ENCODE measurements at places on chromosomes 2 and 18.

GRCh38 chr2:98311771-98312545 is 34.3 kb upstream of the CNGA3 start:
- DNase-seq: no peak

- no peak for DNase-seq
Observed at GRCh38 chr2:239776436-239777005, 248.6 kb downstream of the NDUFA10 start.

GRCh38 chr2:204452464-204453023 is 92.7 kb upstream of the PARD3B start:
- no peak for DNase-seq

DNA sequence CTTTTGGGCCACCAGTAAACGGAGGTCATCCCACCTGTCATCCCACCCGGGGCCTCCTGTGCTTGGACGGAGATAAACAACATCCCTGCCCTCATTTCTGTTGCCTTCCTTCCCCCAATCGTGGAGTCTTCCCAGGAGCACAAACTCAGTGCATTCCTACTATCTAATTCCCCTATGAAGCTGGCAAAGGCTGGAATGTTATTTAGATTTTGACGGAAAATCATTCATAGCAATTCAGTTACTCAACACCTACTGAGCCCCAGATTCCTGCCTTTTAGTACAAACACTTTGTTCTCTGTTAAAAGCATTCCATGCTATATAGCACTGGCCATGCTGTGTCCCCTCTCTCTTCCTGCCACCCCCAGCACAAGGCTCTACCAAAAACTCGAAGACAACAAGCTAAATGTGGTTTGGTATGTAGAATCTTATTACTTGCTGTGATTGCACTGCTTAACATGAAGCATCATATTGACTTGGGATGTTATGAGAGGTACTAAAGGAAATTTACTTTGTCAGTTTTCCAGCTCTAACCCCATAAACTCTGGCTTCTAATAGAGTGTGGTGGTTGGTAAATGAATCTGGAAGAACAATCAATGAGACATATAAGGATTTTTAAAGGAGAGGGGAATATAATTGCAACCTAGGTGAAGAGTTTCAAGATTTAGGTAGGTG is 32.3 kb upstream of the IMPA2 start:
- DNase-seq: no peak

- no peak for DNase-seq
Observed at GRCh38 chr18:2188258-2188657, 383.0 kb downstream of the METTL4 start.

DNA sequence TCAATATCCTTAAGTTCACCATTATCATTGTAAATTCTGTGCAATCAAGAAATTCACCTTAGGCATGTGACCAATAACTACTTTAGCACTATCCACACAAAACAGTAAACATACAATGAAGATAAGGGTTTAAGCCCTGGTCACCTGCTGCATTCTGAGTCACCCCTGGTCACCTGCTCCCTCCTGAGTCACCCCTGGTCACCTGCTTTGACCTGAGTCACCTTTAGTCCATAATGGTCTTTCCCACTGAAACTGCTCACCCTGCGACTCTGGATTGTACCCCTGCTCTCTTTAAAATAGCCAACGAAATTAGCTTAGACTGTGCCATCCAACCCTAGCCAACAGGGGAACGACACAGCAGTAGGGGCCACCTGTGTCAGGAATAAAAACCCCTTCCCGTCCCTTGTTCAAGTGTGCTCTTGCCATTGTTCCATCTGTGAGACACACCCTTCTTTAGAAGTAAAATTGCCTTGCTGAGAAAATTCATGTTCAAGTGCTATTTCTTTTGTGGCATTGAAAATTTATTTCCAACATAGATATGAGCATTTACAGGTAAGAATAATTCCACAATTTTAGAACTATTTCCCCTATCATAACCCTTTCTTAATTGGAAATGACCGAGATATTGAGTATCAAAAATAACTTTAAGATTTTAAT is 902.8 kb downstream of the DSC3 start:
- DNase-seq: no peak

- no peak for DNase-seq
Observed at GRCh38 chr2:86295066-86295465, 42.4 kb downstream of the REEP1 start.

- no peak for DNase-seq
Observed at GRCh38 chr2:177383935-177384334, 8.6 kb upstream of the AGPS start.

DNA sequence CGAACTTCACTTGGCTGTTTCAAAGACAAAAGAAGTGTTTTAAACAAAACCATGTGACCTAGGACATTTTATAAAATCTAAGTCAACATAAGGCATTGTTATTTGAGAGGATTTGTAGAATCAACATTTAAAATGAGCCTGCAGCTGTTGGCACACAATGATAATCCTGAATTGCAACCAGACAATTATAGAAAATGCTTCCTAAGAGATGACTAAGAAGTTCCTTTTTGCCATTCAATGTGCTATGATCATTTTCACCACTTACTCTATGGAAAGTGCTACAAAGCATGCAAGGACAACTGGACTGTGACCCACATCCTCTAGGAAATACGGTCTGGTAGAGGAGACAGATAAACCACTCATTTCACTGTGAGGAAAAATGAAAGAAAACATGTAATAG is 246.4 kb downstream of the CDH20 start:
- DNase-seq: no peak

DNA sequence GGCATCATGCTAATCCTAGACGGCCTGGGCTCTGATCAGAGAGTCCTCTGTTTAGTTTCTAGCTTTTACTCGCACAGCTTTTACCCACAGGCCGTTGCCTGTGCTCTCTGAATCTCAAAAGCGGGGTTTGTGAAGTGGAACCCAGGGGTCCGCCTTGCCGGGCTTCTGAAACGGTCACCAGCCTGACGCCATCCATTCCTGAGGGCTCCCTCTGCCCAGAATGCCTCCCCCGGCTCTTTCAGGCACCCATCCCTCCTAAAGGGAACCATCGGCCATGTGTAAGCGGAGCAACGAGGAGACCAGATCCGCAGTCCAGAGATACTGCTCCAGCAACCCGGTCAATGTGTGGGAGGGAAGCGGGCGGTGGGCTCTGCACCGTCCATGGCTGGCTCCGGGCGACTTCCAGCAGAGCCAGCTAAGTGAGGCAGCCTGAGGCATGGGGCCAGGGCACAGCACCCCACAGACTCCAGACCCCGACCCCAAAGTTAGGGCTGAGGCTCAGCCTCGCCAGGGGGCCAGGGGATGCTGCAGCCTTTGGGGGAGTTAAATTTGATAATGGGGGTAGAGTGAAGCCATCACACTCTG is 28.8 kb downstream of the SALL3 start:
- no peak for DNase-seq

- no peak for DNase-seq
Observed at GRCh38 chr2:64455545-64455944, 1.6 kb downstream of the LGALSL start.

DNA sequence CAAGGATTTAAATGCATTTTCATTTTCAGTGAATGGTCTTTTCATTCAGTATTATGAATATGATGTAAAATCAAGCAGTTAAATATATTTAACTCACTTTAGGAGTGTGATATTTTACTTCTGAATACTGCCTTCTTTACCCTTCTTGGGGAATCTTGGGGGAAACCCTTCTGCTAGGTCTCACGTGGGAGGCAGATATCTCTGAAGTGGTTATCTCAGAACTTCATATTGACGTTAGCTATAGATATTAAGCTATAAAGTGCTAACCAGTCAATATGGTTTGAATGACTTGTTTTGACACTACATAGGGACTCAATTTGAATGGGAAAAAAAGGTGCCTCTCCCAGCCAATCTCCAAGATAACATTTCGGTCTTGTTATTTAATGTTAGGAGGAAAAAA is 9.8 kb downstream of the REL start:
- peak; percentile 27 for DNase-seq

GRCh38 chr2:69628325-69629021 is 15.1 kb downstream of the AAK1 start:
- DNase-seq: peak; percentile 22

GRCh38 chr2:144512891-144513351 is 7.0 kb downstream of the ZEB2 start:
- no peak for DNase-seq

DNA sequence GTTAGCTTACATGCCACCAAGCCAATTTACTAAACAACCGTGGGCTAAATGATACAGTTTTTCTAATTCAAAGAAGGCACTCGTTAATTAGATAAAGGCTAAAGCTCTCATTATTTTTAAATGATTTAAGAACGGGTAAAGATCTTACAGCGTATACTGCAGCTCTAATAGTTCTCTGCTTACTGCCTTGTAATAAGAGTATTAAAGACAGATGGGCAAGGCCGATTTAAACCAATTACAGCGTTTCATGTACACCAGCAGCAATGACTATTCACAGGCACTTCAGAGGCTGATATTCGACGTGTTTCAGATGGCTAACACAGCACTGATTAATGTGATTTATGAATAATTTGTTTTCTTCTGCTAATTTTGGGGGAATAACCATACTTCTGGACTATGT is 259.3 kb downstream of the ZNF407 start:
- no peak for DNase-seq

DNA sequence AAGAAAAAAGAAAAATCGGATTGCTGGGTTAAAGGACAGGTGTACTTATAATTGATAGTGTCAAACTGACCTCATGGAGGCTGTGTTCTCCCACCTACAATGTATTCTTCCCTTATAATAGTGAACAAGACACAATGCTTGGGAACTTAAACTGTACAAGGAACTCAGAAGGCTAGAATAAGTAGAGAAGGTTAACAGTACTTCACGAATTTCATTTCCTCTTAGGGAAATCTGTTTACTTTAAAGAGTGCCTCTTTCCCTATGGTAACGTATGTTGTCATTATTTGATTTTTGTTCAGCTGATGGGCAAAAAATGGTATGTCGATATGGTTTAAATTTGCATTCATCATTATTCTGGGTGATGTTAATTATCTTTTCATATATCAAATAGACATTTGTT is 9.2 kb upstream of the HK2 start:
- no peak for DNase-seq

DNA sequence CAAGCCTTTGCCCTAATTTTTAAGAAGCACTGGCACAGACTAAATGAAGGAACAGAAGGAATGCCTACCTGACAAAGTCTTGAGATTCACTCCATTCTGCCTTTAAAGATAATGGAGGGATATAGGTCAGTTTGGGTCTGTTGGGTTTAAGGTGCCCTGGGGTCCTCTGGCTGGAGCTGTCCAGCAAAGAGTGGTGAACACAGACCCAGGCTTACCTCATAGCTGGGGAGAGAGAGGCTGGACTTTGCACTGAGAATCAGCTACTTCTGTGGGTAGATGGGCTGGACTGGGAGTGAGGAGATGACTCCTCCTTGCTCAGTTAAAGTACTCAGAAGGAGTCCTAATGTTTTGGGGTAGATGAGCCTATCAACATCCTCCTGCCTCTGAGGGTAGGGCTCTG is 64.4 kb upstream of the CXCR4 start:
- DNase-seq: no peak

- DNase-seq: no peak
Observed at GRCh38 chr2:96402591-96402990, 67.0 kb downstream of the NCAPH start.

DNA sequence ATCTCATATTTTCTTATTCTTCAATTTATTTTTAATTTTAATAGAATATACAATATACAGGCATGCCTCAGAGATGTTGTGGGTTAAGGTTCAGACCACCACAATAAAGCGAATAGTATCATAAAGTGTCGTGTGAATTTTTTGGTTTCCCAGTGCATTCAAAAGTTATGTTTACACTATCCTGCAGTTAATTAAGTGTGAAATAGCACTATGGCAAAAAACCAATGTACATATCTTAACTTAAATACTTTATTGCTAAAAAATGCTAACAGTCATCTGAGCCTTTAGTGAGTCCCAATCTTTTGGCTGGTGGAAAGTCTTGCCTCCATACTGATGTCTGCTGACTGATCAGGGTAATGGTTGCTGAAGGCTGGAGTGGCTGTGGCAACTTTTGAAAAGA is 637.6 kb downstream of the TDRD15 start:
- no peak for DNase-seq

- no peak for DNase-seq
Observed at GRCh38 chr2:98541489-98541888, 66.8 kb downstream of the COA5 start.

DNA sequence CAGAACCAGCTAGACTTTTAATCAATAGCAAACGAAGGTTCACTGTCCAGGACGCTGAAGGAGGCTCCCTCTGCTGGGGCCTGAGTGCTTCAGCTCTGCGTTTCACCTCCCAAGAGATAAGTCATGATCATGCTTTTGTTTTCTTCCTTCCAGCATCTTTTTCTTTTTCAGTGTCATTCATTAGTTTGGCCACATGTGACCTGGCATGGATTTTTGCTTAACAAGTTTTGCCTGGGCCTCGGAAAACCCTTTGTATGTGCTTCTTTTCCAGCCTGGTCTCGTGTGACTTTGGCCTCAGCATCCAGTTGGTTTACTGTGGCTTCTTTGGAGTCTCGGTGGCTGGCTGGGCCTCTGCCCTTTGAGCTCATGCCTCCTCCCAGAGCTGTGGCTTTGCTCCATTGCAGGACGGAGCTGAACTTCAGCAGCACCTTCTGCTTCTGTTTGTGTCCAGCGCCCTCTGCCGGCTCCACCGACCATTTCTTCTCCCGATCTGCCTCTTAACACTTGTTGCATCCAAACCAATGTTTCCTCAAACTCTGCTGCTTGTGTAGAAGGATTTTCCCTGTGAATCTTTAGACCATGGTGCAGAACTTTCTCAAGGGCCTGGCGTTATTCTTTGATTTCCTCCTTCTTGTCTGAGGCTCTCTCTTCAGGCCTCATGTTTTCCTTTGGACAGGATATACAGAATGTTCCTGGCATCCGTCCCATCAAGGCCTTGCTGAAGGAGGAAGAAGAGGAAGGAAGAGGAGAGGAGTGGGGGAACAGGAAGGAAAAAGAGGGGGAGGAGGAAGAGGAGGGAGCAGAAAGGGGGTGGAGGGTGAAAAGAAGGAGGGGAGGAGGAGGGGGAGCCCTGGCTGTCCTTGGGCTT is 23.6 kb upstream of the HES6 start:
- DNase-seq: peak; percentile 67

DNA sequence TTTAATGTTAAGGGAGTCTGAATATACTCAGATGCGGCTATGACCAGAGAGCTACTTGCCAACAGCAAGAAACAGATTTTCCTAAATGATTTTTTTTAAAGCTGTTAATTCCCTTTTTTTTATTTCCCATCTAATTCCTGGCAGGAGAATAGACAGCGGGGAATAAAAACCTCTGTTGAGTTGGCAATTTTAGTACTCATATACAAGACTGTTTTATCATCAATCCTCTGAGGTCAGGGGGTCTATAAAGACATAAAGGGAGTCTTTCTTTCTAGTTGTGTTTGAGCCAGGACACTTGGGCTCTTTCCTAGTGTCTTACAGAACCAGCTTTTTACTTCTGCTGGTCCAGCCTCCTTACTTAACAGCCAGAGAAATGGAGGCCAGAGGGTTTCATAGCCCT is 29.4 kb downstream of the MAIP1 start:
- DNase-seq: no peak

DNA sequence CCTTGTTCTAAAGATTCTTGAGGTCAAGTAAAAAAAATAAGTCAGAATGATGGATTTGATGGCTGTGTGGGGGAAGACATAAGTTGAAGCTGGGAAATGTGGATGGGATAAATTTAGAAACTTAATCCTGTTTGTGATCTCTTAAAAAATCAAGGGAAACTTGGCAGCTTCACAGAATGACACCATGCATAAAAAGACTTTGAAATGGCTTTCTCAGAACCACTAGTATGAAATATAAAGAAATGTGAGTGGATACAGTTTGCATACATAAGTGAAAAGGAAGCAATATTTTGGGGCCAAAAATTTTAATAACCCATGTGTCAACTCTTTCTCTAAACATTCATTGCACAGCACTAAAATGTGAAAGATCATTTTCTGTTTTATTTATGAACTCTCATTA is 21.7 kb downstream of the CDH19 start:
- DNase-seq: no peak

GRCh38 chr2:219886615-219887014 is 259.2 kb downstream of the SLC4A3 start:
- DNase-seq: no peak

Measured in activated CD4-positive, alpha-beta T cell treated with anti-CD3 and anti-CD28 coated beads for 4 hours (primary cell).